ENCODE measurements at places on chromosomes 11 and 22. TPM values are rescaled to one million over a fixed set of nuclear protein-coding genes. Genes with fewer than 3 reads are reported as not detected.

The NLRP6 gene
- total RNA-seq: not detected

The NNMT gene
- total RNA-seq: 151 TPM

The DTX4 gene
- total RNA-seq: 4.9 TPM

The SCN4B gene
- total RNA-seq: not detected
